ENCODE measurements at places on chromosomes 6 and 20.

DNA sequence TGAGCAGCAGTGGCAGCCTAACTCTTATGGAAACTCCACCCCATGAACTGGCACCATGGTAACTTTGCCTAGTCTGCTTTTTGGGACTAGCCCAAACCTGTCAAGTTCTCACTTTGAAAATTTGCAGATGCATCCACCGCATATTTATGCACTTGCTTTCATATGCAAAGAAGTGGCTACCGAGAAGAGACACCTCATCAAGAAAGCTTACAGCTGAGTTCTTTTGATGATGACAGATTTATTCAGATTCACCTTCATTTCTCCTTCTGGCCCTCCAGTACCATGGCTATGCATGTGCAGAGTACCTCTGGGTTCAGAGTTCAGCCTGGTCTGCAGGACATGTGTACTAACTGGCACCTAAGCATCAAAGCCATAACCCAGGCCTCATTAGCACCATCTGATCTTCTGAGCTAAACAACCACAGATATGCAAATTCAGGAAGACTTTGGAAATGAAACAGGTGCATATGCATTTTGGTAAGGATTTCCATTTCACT lies 154.3 kb upstream of the TENT5A start:
- DNase-seq, result no peak

- DNase-seq, result no peak
These were observed 88.1 kb upstream of the IFNGR1 start for GRCh38 chr6:137307163-137307854.

- DNase-seq, result no peak
These were observed 39.9 kb upstream of the EYA4 start for GRCh38 chr6:133201231-133201630.

GRCh38 chr6:37131104-37131959 lies 38.6 kb upstream of the PIM1 start:
- peak; percentile 60 for DNase-seq

Measured in kidney (tissue), 22 donors.